ENCODE measurements at places on chromosomes 2 and 18.

DNA sequence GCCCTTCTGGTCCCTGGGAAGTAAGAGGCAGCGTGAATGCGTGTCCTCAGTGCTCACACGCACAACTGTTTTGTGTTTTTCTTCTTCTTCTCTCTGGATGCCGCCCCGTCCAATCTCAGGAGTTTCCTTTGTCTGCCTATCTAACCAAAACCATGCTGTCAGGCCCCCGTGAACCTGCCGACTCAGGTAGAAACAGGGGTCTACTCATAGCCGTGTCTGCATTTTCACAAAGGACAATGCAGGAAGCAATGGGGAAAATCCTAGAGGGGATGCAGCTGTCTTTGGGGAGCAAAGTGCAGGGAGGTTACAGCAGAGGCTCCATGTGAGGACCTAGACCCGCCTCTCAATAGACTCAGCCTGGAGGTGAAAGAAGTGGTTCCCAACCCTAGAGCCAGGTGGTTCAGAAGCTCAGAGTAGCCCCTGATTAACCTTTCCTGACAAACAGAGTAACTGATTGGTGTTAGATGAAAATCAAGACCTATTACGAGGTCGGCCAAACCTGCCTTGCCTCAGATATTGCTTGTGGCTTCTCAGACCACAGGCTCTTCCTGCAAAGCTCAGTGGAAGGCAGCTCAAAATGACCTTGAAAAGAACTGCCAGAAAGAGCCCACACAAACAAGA, 49.3 kb downstream of the CD226 start:
- DNase-seq = no peak

DNA sequence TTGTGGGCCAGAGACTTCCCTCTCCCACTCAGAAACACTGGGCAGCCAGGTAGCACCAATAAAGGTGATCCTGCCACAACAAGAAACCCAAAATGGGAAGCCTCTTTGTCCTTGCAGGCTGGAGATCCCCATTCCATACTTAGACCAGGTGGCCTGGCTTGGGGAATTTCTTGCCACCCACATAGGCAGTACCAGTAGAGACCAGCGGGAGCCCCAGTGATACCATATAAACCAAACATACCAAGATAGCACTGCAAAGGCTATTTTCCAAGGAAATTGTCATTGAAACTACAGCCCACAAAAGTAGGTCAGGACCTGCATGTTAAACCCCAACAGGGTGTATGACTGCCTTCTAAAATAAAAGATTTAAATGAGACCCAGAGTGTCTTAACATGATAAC, 171.6 kb downstream of the DIS3L2 start:
- no peak for DNase-seq

DNA sequence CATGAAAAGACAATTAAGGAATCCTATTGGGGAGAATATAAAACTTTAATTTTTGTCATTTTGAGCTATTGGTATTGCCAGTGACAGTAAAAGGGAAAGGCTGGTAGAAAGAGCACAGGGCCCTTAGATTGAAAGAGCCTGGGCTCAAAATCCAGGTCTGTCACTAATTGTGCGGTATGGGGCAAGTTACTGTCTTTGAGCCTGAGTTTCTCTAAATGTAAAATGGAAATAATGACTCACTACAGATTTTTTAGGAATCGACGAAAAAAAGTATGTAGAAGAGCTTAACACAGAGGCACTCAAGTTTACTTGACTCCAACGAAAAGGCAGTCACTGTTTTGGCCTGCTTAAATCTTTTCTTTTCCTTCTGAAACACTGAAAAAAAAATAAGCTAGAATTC, 7.0 kb downstream of the NDUFV2 start:
- DNase-seq = no peak

DNA sequence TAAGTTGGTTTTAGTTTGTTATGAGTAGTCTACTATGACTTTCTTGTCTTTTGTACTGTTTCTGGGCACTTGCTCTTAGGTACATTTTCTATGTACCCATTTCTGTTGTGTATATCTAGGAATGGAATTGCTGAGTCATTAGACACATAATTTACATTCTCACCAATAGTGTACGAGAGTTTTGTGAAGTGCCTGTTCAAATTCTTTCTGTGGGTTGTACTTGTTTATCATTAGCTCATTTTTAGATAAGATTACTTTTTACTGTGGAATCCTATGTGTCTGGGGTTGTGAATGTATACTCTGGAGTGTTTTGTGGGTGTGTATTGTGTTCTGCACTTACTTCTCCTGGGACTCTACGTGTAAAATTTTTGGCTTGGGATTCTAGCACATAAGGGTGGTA, 36.6 kb upstream of the CD28 start:
- DNase-seq = no peak

DNA sequence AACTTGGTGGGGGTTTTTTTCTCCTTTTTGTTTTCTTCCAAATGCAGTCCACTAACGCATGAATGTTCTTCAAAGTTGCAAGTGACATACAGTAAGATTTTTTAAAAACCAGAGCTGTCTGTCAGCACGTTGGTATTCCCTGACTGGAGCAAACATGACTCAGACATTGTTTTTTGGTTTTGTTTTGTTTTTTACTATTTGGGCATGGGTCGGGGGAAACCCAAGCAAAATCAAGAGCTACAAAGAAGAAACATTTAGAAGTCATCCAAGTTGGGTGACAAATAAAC, 726 bp upstream of the CCDC88A start:
- no peak for DNase-seq

- DNase-seq = no peak
These were observed 81.5 kb downstream of the EFEMP1 start for GRCh38 chr2:55842046-55842445.

- no peak for DNase-seq
These were observed 291.4 kb downstream of the CCDC85A start for GRCh38 chr2:56475191-56475590.

GRCh38 chr2:224023188-224023587, 15.9 kb downstream of the SERPINE2 start:
- no peak for DNase-seq

Data from lung (tissue), 17 donors.